Stomach (tissue), 19 donors: ENCODE measurements at places on chromosomes 5 and 9. TPM values are rescaled to one million over a fixed set of nuclear protein-coding genes. Genes with fewer than 3 reads are reported as not detected.

GRCh38 chr9:137575364-137575715 is 3.4 kb downstream of the DPH7 start:
- no peak for DNase-seq

- DNase-seq = no peak
Observed at GRCh38 chr5:53373451-53374158, 106.8 kb upstream of the FST start.

FCN2 gene
- total RNA-seq = not detected

- DNase-seq = no peak
Observed at GRCh38 chr5:73395256-73395655, 53.3 kb downstream of the FOXD1 start.

DNA sequence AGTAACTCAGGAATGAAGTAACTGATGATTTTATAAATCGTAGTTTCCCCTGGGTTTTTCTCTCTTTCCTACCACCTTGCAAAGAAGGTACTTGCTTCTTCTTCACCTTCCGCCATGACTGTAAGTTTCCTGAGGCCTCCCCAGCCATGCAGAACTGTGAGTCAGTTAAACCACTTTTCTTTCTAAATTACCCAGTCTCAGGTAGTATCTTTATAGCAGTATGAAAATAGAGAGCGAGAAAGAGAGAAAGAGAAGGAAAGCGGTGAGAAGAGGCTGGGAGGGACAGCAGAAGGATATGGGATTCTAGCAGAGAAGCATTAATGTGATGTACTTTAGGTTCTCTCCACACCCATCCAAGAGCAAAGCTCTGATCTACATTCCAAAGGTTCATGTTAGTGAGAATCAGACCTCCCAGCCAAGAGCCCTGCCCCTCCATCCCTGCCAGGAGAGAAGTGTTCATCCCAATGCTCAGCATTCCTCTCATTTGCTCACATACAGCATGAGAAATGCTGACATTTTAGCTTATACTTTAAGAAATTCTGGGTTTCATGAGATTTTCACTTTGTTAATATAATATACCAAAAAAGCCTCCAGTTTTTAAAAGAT is 185.0 kb upstream of the PTGER4 start:
- no peak for DNase-seq

DNA sequence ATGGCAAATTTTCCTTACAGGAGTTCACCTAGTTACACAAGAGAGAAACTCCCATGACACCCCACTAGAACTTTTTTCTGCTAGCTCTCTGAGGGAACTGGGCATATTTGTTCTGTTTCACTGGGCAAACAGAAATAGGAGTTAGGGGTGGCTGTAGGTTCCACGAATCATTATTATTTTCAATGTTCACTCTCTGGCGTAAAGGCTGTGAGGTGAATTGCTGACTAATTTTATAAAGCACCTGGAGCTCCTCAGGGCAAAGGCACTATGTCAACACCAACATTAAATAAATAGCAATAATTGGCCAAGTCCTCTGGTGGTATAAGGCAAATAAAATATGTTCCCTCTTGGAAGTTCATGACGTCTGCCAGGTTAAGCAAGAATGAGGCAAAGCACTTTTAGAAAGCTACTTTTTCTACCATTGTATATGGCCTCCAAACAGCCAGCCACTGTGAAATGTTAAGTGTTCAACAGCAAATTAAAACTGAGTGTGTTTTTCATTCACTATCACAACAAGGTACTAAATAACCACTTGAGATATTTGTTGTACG is 344.6 kb downstream of the PDE4D start:
- DNase-seq = peak; percentile 65

- DNase-seq = no peak
Observed at GRCh38 chr5:112757468-112758208, 20.0 kb downstream of the APC start.

- no peak for DNase-seq
Observed at GRCh38 chr5:61534481-61535267, 202.6 kb downstream of the ZSWIM6 start.

GRCh38 chr9:33106827-33107621 is 30.6 kb upstream of the SMU1 start:
- DNase-seq = peak; percentile 65

GRCh38 chr9:128434340-128434739 is 13.7 kb downstream of the CERCAM start:
- DNase-seq = no peak

CCNO gene
- total RNA-seq = 3.8 TPM

DNA sequence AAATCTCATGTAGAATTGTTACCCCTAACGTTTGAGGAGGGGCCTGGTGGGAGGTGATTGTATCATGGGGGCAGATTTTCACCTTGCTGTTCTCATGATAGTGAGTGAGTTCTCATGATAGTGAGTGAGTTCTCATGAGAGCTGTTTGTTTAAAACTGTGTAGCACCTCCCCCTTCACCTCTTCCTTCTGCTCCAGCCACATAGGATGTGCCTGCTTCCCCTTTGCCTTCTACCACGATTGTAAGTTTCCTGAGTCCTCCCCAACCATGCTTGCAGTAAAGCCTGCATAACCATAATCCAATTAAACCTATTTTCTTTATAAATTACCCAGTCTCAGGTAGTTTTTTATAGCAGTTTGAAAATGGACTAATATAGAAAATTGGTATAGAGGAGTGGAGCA is 1783.7 kb upstream of the CDH9 start:
- no peak for DNase-seq

DNA sequence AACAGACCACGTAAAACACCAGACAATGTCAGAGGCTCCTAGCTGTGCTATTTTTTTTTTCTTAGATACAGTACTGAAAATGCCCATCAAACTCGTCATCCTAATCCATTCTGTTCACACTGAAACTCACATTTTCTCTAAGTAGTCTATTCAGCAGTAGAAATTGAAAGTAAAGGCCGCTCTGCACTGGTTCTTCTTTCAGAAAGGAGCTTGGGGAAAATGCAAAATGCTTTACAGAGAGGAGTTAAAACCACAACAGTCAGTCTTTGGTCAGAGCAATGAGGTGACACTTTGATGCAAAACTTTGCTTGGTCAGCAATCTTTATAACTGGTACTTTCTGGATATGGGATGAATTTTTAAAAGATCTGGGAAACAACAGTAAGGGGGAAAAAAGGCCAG is 43.8 kb upstream of the SUSD1 start:
- no peak for DNase-seq

DNA sequence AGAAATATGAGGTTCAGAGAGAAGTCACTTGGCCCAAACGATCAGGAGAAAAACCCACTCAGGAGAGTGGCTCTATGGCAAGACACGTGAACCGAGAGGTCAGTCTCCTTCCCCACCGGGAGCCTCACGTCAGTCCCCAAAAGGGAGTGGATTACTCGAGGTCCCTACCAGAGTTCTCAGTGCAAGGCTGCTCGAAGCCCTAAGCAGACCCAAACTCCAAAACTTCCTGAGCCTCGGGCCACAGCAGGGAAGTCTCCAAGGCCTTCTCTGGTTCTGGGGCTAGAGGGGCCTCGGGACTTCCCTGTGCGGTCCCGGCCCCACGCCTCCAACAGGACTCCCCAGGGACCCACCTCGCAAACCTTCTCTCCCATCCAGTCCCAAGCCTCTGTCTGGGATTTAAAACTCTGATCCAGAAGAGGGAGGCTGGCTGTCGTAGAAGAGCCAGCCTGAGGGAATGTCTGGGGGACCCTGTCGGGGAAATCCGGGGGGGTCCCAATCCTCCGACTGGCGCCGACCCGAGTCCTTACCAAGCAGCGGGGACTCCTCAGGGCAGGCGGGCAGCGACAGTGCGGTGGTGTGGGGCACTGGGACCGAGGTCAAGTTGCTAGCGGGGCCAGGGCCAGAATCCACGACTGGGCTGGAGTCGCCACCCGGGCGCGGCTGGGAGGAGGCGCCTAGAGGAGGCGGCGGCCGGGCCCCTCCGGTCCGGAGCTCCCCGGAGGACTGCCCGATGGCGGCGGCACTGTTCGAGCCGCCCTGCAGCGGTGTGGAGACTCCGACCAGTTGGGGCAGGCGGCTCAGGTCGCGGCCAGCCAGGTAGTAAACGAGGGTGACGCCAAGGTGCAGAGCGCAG is 679 bp downstream of the B4GALT1 start:
- DNase-seq = peak; percentile 65

SLC6A7 gene
- total RNA-seq = 29.3 TPM

DNA sequence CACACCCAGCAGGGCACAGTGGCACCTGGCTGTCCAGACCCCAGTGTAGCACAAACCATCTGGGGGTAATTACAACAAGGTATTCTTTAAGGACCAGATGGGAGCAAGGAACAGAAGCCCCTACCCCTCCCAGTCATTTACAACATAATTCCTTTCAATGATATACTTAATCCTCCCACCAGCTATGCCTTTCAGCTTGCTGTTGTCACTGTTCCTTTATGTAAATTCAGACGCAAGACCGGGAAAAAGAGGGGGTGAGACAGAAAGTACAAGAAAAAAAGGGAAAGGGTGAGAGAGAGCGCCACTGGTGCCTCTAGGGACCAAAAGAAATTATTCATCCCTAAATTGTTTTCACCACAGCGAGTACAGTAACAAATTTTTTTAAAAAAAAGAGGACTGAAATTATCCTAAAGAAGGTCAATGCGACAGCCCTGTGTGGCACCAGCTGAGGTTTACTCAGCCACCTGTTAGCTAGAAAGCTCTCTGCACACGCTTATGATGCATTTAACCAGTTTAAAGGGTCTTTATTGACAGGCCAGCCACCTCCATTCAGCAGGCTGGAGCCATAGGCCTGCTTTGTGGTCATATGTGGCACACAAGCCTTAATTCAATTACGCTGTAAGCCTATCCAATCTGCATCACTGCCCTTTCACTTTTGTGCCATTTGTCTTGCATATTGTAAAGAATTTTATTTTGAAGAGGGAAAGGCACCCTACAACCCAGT is 210.2 kb upstream of the ISL1 start:
- no peak for DNase-seq

DNA sequence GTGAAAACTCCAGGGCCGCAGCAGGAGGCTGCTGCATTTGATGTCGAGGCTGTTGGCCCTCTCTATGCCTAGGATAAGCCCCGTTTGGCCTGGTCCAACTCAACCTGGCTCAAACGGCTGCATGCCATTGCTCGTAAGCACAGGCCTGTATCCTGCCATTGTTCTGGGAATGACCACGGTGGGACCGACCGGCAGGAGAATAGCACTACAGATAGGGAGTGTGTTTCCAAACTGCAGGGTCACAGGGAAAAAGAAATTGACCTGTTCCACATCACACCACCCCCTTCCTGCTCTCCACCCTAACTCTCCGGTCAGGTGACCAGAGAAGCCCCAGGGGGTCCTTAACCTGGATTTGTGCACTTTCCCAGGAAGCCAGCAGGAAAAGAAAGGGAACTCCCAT is 278.7 kb upstream of the KLF4 start:
- DNase-seq = no peak

DNA sequence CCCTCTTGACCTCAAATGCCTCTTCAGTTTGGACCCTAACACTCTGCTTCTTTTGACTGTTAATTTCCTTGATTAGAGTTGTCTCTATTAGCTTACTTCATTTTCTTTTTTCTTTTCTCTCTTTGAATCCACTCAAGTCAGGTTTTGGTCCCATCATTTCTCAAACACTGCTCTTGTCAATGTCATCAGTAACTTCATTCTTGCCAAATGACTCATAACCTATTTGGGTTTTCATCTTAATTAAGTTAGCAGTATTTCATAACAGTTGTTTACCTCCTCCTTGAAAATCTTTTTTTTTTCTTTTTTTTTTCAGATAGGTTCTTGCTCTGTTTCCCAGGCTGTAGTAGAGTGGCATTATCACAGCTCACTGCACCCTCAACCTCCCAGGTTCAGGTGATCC is 119.6 kb downstream of the PARP8 start:
- DNase-seq = no peak

DNA sequence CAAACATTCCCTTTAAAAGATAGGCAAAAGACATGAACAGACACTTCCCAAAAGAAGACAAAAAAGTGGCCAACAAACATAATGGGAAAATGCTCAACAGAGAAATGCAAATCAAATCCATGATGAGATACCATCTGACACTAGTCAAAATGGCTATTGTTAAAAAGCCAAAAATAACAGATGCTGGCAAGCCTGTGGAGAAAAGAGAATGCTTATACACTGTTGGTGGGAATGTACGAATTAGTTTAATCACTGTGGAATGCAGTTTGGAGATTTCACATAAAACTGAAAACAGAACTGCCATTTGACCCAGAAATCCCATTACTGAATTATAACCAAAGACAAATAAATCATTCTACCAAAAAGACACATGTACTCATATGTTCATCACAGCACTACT is 58.3 kb upstream of the WDR41 start:
- DNase-seq = no peak

- DNase-seq = peak; percentile 16
Observed at GRCh38 chr5:62732677-62733121, 154.1 kb downstream of the LRRC70 start.

DNA sequence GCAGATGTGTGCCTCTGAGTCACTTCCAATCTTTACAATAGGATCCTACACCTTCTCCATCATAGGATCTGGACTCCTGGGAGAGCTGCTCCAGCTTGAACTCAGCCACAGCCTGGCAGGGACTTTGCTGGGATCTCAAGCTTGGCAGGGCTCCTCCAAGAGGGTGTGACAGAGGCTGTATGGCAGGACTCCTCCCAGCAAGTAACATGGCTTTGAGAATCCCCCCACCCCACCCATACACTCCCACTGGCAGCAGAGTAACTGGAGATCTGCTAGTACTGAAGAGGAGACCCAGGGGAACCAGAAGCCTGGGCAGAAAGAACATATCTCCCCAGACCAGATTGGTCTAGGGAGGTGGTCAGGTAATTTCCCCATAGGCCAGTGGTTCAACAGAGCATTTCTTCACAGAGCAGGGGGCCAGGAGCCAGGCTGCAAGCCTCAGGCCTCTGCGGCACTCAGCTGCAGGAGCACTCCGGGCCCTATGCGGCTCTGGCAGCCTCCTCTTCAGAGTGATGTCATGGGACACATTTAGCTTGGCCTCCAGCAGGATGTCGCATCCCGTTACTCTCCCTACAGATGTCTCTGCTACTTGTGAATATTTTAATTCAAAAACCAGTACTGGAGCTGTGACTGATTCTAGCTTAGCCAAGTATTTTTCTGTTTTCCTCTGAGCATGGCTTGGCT is 1.7 kb upstream of the ACSL6 start:
- no peak for DNase-seq

DNA sequence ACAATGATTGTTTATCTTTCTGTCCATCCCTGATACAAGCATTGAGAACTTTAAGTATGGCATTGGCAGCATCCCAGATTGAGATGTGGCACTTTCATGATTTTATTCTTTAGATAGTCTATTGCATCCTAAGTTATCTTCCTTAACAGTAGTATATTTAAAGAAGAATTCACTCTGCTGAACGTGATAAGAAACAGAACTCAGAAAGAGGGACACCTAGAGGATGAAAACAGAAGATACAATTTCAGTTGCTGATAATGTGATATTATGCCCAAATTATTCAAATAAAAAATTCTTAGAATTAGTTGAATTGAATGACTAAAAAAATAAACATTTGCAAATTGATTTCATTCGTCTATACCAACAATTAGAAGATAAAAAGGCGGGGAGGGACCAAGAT is 218.1 kb upstream of the DMRTA1 start:
- no peak for DNase-seq

ANXA2R gene
- total RNA-seq = 1.2 TPM

GRCh38 chr9:110912419-110913291 is 125.6 kb downstream of the LPAR1 start:
- DNase-seq = no peak
